ENCODE measurements at places on chromosomes 6 and 20.

DNA sequence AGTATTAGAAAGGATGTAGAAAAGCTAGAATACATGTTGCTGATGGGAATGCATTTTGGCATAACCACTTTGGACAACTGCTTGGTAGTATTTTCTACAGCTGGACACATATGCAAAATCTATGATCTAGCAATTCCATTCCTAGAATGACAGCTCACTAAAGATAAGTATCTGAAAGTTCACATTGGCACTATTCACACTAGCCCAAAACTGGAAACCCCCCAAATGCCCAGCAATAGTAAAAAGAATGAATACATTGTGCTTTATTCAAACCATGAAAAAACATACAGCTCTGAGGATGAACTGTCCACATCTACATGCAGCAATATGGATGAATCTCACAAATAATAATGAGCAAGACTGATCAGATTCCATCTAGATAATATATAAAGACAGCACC lies 79.0 kb downstream of the PPP1R3G start:
- DNase-seq, result no peak

- DNase-seq, result no peak
Observed at GRCh38 chr6:89794324-89794723, 25.3 kb downstream of the MDN1 start.

GRCh38 chr6:44487002-44487401 lies 99.5 kb downstream of the CDC5L start:
- no peak for DNase-seq

GRCh38 chr6:157760589-157761330 lies 62.3 kb upstream of the SNX9 start:
- peak; percentile 88 for DNase-seq

- peak; percentile 55 for DNase-seq
Observed at GRCh38 chr6:19159089-19159488, 678.1 kb upstream of the ID4 start.

DNA sequence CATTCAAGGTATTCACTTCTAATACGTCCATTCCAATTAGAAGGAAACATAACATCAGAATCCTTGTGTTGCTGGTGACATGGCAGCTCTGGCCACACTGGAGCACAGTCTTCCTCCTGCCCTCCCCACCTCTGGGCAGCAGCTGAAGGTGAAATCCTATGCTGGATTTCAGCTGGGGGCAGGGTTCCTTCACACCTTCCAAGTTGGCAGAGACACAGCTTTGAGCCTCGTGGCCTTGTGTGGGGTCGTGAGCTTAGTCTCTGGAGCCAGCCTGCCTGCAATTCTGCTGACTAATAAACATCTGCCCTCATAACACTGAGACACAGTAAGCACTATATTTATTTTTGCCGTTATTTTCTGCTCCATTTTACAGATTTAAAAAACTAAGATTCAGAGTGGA lies 218.9 kb upstream of the RIN2 start:
- DNase-seq, result no peak

GRCh38 chr6:127094791-127095190 lies 23.7 kb upstream of the RSPO3 start:
- DNase-seq, result no peak

DNA sequence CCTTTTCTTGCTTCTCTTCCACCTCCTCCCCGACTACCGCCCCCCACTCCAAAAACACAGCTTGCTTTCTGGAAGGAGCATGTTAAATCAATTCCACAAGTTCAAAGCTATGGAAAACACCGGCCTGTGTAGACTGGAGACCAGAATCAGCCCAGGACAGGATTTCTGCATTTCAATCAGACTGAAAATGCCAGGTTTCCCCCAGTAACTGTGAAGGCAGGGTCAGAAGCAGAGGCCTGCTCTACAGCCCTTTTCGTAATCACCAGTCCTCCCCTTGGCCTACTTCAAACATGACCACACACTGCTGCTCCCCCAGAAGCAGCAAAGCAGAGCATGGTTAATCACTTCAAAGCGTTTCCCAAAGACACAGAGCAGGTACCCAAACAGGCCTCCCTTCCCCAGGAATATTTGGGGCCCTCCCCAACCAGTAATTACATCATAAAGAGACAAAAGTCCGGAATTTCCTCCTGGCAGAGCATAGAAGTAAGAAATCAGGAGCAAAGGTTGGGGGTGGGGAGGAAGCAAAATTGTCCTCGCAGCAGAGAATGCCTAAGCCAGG lies 38.4 kb downstream of the ZMYND8 start:
- no peak for DNase-seq

- no peak for DNase-seq
Observed at GRCh38 chr20:31617432-31618104, 12.5 kb downstream of the ID1 start.

GRCh38 chr6:36701401-36701991 lies 3.9 kb downstream of the RAB44 start:
- DNase-seq, result no peak

- no peak for DNase-seq
Observed at GRCh38 chr6:31352310-31352682, 4.7 kb downstream of the HLA-B start.

- peak; percentile 99 for DNase-seq
Observed at GRCh38 chr6:27838058-27838944, 73.9 kb downstream of the OR2B2 start.

- DNase-seq, result no peak
Observed at GRCh38 chr6:23523771-23524170, 602.2 kb upstream of the NRSN1 start.

- no peak for DNase-seq
Observed at GRCh38 chr6:11999246-11999645, 12.9 kb upstream of the HIVEP1 start.

DNA sequence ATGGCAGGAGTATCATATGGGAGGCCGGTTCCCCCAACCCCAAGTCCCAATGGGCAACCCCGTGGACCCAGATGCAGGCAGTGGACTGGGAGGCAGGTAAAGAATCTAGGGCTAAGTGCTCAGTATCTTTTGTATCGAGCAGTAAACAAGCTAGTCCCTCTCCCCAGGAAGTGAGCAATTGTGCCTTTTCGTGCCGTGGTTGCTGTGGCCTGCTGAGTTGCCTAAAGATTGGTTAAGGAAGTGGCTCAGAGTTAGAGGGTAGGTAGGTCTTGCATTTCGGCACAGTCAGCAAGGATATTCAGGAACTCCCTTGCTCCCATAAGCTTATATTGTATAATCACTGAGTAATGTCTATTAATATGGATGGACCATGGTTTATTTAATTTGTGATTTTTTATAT lies 1.3 kb upstream of the DNAH8 start:
- DNase-seq, result no peak

DNA sequence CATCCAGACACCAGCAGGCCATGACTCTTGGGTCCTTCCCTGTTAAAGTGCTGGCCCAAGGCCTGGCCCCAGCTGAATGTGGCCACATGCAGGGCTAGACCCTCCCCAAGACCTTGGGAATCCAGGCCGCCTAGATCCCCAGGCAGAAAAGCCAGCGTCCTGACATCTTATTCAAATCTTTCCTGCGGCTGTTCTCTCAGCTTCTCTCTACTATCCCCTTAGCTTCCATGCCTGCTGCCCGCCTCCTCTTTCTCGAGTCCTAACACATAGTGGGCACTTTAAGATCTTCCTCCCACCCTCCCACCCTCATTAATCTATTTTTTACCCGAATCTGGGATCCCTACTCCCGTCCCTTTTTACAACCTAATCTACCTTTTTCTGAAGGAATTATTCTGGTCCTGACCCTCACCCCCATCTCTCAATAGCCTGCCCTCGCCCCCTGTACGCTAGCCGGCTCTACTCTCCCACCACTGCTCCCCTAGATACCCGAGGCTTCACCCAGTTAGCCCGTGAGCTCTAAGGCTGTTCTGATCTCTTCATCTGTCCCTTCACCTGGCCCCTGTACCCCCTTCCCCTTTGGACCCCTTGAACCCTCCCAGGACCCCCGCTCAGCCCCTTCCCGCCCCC lies at the start of gene CCHCR1:
Gene CCHCR1 (minus strand): TSS at position 290 of the 627 bp plus-strand sequence. CDS start 202 bp downstream, at position 88.
- DNase-seq, result no peak

- no peak for DNase-seq
Observed at GRCh38 chr20:2112910-2113309, 11.3 kb downstream of the STK35 start.

DNA sequence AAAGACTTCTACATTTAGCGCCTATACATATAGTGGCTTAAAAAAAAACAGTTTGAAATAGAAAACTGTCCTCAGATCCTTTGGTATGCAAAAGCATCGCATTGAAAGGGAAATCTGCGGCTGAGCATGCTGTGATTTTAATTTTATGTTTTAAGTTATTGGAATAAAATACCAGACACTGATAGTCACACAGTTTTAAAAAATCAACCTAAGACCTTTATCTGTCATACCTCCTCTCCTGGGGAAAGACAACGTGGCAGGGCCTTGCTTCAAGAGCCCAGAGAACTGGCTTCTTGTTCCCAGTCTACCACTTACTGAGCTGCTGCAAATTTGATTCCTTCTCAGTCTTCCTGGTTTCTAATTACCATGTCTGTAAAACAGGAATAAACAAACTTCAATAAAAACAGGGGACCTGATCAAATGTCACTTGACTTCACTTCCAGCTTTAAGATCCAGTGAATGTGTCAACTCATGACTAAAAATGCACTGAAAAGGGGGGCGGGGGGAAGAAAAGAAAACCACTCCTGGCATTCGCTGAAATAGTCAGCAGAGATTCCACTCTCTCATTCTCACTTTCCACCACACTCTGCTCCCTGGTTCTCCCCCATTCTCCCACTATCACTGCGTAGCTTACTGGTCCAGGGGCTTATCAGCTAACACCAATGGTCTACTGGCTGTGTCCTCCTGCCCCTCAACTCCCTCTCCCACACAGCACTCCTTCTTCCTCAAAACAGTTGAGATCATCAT lies 494.7 kb upstream of the MARCKS start:
- DNase-seq, result no peak

DNA sequence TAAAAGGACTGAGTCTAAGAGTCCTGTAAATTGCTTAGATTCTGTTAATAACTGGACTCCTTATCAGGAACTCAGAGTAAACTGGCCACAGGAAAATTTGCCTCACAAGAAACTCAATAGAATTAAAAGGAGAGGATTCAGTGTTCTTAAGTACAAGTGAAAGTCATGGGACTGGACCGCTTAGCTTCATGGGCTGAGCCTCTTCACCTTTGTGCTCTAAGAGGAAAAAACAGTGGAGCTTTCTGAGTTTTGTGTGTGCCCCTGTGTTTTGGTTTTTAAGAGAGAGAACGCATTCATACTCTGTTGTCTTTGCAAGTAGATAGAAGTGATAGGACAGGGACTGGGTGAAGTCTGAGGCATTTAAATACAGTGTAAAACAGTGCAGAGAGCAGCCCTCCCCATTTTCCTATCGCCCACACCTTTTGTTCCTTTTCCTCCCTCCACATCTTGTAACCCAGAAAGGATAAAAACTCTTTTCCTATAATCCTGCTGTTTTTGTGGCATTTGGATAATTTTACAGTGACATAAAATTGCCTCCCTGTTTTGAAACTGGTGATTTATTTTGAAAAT lies 49.6 kb downstream of the FOXO3 start:
- DNase-seq, result no peak

DNA sequence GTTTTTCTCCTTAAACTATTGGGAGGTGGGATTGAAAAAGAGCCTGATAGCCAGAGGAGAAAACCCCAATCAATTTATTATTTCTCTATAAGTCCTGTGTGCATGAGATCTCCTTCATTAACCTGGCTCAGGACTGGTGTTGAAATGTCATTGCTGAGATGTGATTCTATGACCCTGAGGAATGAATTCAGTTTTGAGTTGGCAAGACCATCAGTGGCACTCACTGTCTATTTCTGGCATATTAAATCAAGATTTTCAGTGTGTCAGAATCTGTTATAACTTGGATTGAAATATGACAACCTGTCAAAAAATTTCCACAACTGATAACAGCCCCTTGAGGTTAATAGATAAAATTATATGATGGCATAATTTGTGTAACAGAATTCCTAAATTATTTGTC lies 431.1 kb downstream of the TFAP2B start:
- no peak for DNase-seq

DNA sequence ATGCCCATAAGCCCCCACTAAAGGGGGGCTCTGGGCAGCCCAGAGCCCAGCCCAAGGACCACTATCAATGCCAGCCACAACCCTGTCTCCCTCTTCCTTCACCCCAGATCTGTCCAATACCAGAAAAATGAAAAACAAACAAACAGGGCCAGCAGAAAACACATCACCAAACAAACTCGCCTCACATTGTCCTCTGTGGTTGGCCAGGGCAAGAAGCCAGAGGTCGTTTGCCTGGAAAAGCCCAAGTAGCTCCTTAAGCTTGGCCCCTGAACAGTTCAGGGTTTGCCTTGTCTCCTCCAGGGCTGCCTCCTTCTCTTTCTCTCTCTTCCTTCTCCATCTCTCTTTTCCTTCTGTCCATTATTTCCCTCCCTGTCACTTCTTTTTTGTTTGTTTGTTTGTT lies 10.1 kb upstream of the SCUBE3 start:
- DNase-seq, result no peak

DNA sequence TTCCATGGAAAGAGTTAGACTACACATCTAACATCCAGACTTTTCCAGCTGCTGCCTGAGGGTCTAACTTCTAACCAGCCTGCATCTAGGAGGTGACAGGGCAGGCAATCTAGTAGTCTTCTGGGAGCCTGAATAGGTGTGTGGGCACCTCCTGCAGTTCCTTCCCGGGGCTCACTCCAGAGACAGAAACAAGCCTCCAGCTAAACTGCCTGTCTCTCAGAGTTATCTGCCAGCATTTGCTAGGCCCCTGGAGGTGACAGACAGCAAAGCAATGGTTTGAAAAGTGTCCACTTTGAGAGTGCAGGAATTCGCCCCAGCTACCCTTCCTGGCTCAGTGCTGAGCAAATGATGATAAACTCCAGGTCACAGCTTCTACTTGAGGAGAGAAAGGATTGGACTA lies 240.5 kb upstream of the PRSS16 start:
- no peak for DNase-seq

DNA sequence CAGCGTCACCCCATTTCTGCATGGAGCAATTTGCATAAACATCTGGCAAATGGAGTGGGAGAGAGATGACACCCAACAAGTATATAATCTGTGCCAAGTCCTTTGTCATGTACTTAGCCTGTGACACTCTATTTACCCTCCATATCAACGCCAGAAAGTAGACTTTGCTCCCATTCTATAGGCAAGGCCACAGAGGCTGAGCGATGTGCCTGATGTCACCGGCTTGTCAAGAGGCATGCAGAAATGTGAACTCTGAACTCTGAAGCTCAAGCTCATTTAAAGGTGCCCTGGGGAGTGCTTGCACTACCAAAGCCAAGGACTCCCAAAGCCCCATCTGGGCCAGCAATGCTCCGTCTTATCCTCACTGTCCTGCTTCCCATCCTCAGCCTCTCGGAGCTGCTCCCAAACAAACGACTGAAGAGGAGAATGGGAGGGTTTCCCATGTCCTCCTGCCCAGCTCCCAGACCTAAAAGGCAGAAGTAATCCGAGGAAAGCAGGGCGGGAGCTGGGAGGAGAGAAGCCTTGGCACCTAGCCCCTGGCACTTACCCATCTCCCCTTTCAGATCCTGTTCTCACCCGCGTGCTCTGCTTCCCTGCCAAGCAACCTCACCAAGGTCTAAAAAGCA lies 9.2 kb downstream of the CPNE5 start:
- DNase-seq, result no peak

- no peak for DNase-seq
Observed at GRCh38 chr6:125264476-125264875, 37.3 kb downstream of the HDDC2 start.

GRCh38 chr20:1274485-1275311 lies 8.6 kb downstream of the SNPH start:
- no peak for DNase-seq
